ENCODE measurements at places on chromosomes 3 and 15.

- DNase-seq = no peak
Observed at GRCh38 chr3:151227266-151227806, 24.3 kb upstream of the GPR171 start.

GRCh38 chr15:31508656-31509055, 182.0 kb downstream of the KLF13 start:
- no peak for DNase-seq

DNA sequence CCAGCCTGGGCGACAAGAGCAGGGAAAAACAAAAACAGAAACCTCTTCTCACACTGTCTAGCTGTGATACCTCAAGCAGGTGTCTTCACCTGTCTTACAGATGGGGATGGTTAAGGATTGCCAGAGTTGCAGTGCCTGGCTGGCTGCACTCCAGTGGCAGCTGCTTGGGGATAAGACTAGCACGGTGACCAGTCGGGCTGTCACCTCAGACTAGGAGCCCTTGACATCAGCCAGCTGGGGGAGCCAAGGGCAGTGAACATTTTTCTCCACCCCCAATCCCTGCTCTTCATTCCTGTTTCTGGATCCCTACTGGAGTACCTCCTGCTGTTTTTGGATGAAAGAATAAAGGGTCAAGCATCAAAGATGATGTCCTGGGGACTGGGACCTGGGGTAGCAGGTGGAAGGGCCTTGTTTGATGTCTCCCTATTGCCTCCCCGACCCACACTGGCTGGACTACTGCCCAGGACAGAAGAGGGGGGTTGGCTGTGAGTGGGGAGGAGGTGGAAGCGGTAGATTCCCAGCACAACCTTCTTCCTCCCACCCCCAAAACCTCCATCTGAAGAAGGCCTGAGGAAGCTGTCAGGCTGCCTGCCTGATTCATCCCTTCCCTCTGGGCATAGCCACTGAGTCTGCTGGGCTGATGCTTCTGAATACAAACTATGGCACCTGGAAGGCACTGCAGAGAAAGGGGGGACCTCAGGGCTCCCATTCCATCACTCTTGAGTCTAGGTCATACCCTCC, 7.0 kb upstream of the CPNE9 start:
- no peak for DNase-seq

GRCh38 chr15:66960519-66960918, 104.9 kb upstream of the SMAD3 start:
- no peak for DNase-seq

GRCh38 chr3:146130881-146131371, 30.1 kb downstream of the PLOD2 start:
- no peak for DNase-seq

GRCh38 chr15:84104853-84105252, 130.7 kb upstream of the GOLGA6L4 start:
- DNase-seq = no peak

DNA sequence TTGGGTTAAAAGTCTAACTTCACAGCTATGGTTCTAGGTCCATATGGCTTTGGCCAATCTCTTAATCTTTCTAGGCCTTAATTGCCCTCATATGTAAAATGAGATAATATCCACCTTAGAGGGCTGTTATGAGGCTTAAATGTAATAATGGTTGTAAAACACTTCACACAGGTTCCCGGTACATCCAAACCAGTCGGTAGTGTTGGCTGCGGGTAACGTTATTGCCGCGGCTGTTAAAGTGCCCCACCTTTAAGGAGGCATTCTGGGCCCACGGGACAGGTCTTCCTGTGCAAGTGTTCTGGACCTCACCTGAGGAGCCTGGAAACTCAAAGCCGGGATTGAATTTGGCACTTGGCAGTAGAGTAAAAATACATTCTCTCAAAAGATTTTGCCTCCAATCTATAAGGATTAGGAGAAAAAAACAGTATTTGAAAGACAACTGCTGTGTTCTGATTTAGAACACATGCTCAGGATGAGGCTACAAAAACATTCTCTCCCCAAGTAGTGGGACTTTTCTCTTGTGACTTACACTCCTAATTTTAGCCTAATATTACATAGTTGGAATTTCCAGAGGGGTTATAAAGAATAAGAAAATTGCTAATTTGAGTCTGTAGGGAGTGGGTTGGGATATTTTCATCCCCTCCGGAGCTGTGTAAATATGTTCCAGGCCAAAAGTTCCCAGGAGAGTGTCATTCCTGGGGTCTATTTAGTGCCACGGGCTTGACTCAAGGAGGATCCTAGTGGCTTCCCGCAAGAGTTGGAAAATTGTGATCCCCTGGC, 44.9 kb upstream of the TSEN2 start:
- DNase-seq = no peak

GRCh38 chr15:35944945-35945585, 399.1 kb upstream of the DPH6 start:
- DNase-seq = no peak

DNA sequence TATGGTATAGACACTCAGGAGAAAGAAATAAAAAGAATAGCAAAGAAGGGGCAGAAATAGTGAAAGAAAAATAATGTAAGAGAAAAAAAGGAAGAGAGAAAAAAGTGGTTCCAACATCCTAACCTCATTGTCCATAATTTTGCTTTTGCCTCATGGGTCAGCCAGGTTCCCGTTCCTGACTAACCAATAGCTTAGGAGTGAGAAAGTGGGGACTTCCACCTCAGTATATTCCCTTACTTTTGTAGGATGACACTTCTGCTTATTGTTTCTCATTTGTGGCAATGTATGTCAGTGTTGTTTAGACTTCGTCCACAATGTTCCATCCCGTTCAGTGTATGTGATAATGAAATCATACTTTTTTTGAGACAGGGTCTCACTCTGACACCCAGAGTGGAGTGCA, 9.3 kb upstream of the SLC12A8 start:
- no peak for DNase-seq

DNA sequence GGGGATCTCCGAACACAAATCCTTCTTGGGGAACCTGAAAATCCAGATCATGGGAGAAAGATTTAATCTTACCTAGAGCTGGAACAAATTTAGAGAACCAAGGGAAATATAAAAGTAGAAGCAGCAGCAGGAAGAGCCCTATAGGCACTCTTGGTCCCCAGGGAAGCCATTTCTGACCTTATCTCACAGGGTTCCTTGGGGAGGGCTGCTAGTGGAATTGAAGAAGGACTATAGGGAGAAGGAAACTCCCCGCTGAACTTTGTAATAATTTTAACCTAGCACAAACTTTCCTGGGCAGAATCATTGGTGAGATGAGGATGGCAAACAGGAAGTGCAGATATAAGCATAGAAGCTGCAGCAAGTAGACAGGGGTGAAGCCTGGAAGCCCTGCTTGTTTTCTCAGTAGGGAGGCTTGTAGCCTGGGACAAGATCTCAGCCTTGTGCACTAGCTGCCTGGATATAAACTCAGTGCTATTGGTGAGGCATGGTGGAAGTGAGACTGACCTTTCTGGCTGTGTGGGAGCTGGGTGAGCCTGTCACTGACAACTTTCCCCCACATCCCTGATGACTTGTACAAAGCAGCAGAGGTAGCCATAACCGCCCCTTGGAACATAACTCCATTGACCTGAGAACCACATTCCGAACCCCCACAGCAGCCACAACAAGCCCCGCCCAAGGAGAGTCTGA, 343.0 kb upstream of the TGFBR2 start:
- DNase-seq = no peak
